A172 (cell line): ENCODE measurements at places on chromosomes 4 and X. TPM values are rescaled to one million over a fixed set of nuclear protein-coding genes. Genes with fewer than 3 reads are reported as not detected.

DNA sequence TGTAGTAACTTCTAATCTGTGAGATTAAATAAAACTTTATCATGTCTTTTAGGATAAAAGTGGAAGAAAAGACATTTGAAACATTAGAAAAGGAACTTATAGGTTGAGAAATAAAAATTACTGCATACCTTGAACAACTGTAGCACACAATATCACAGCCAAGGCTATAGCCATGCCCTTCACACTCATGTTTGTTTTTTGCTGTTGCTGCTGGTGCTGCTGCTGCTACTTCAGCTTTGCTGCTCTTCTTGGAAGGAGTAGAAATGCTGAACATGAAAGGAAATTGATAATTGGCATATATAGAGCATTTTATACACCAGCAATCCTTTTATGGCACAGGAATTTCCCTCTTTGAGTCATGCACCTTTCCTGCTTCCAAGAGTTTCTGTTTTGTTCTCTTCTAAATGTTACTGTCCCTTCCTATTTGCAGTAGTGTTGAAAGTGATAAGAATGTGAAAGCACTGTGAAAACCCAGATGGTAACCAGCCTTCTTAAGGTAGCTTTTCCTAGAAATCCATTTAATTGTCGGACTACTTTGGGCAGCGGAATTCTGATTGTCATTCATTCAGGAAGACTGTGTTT is at the start of gene CXCL11:
Gene CXCL11, minus strand, starts transcription at position 272 of the 582 bp plus-strand sequence. Its CDS starts 83 bp downstream, at position 189.
- DNase-seq, result no peak

The DRP2 gene
- 0.05 and 0.10 TPM in 2 replicates for total RNA-seq

- DNase-seq, result peak; percentile 90
These were observed 10.2 kb upstream of the KIAA0232 start for GRCh38 chr4:6772223-6772928.

GRCh38 chr4:181372014-181372413 is 871.2 kb upstream of the TENM3 start:
- DNase-seq, result no peak

GRCh38 chr4:183621875-183622274 is 37.1 kb downstream of the RWDD4 start:
- DNase-seq, result no peak

GRCh38 chr4:183936574-183937345 is 31.7 kb downstream of the STOX2 start:
- no peak for DNase-seq

- no peak for DNase-seq
These were observed 2.1 kb upstream of the ZNF141 start for GRCh38 chr4:335515-335914.

DNA sequence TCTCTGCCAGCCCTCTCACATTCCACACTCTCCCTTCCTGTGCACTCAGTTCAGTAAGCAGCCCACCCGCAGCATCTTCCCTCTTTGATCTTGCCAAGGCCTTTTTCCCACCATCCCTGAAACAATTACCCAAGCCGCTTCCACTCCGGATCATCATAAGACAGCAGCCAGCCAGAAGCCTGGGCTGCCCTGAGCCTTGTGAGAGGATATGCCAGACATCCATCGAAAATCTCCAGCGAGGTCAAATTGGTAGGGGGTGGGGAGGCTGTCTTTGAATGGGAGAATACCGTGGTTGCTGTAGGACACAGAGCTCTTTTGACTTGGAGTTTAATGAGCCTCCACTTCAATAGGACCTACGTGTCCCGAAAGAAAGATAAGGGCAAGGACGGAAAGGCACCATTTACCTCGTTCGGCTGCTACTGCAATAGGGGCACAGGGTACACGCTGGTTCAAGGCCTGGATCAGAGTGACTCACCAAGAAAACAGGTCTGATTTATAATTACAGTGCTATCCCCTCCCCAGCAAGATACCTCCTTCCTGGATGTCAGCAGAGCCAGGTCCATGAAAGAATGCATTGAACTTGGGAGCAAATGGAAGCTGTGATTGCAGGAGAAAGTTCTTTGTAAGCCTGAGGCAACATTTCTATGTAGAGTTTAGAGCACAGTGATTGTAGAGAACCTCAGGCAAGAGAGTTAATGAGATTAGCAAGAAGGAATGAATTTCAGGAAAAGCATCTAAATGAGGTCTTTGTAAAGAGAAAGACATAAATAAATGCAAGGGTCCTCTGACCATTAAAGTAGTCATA is 39.5 kb downstream of the AMOT start:
- no peak for DNase-seq

DNA sequence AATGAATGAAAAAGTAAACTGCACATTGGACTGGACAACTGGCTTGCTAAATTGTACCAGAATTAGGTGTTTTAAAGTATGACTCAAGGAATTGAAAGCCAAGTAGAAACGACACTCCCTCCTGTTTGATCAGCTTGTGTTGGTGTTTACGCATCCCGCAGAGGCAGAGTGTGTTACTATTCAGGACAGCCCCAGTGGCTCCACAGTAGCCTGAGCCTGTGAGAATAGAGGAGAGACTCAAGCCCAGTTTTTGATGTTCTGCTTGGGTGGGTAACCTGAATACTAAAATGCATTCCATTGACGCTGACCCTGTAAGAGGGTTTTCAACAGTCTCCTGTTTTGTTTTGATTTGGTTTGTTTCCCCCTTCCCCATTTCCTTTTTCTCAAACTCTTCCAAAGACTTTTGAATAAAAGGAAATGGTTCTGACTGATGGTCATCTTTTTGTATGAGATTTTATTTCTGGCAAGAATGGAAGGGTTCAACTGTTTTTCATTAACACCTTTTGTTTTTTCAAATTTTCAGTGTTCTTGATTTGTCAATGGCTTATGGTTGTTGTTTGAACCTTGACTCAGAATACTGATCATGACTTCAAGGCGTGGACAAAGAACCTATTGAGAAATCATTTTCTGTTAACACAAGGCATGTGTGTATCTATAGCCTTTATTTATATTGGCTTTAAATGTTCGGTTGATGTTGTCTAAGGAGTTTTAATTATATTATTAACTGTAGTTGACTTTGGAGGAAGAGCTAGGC is 10.2 kb downstream of the ADGRL3 start:
- no peak for DNase-seq

DNA sequence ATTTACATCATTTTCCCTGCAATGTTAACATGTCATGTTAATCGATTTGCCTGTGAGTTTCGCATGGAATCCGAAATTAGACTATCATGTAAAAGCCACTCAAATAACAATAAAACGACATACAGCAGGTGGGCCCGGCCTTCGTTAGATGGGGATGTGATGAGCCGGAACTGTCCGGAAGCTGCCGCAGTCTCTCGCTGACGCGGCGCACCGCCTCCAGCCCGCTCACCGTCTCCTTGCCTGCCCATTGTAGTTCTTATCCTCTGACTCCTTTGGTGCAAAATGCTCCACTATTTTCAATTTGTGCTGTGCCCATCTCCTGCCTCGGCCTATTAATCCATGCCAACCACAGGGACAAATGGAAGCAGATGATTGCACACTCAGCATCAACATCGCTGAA is 877.5 kb upstream of the TENM3 start:
- no peak for DNase-seq

The DDIT4L gene
- total RNA-seq, result 2.1 and 2.2 TPM in 2 replicates

DNA sequence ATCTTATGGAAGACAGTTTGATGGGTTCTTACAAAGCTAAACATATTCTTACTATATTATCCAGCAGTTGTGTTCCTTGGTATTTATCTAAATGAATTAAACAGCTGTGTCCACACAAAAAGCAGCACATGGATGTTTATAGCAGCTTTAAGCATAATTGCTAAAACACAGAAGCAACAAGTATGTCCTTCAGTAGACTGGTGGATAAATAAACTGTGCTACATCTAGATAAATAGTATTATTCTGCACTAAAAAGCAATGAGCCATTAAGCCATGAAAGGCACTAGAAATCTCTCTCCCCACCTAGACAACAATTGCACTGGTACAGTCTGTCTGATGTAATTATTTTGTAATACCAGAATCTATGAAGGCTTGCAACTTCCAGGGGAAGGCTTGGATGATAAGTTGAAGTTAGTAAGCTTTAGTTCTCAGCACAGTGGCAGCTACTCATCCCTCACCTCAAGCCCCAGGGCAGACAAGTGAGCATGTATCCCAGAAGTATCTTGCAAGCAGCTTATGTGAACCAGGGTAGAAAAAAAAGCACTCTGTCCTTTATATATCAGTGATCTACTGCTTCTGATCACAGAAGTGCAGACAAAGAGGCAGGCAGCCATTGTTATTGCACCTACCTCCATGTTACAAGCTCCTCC is 36.9 kb downstream of the WDR17 start:
- DNase-seq, result no peak

DNA sequence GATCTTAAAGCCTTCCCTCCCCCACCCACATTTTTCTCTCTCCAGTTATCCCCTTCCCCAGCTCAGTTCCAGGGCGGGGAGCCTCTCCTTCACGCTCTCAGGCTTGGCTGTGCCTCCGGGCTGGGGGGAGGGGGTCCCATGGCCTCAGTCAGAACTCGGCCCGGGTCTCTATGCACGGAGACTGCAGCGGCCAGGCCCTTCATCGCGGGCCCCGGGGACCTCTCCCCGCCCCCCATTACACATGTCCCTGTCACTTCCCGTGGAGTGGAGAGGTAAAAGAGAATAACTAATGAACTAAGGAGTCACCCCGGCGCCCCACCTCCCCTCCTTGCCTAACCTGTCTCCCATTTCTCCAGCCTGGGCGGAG is 838 bp upstream of the PRICKLE3 start:
- no peak for DNase-seq

DNA sequence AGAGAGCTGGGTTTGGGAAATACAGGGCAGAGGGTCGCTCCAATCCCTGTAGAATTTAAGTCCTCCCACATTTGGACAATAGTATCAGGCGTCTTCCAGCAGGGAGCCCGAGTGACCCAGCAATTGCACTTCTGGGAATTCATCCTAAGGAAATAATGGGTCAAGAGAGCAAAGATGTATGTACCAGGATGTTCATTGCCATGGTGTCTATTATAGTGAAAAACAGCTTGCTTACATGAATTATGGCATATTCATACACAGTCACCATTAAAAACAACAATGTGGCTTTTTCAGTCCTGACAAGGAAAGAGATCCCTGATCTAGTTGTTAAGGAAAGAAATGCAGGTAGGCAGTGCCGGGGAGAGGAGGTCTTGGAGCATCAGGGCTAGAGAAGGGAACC is 167.7 kb downstream of the PJA1 start:
- no peak for DNase-seq

- no peak for DNase-seq
These were observed 13.4 kb downstream of the PHKA2 start for GRCh38 chrX:18970465-18970864.

DNA sequence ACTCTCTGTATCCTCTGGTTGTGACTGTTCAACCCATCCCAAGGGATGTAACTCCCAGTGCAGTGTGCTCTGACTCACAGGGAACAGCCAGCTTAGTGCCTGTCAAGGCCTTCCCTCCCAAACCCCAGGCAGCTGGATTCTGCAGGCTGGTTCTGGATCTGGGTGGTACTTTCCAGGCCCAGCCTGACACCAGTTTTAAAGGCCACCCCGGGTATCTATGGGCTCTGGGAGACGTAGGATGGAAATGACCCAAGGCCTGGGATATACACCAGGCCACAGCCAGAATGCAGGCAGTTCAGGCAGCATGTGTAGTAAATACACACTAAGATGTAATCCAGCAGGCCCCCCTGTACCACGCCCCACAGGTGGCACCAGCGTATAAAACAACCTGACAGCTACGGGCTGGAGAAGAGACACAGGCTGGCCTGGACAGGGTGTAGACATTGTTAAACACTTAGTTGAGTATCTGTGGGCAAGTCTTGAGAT is 64.2 kb downstream of the SPINK2 start:
- DNase-seq, result peak; percentile 83

GRCh38 chr4:127012549-127012948 is 620.2 kb upstream of the INTU start:
- peak; percentile 25 for DNase-seq

- no peak for DNase-seq
These were observed 469.0 kb upstream of the BOD1L1 start for GRCh38 chr4:14096396-14096965.

The ABRAXAS1 gene
- 9.3 and 16.4 TPM in 2 replicates for total RNA-seq

GRCh38 chr4:57042711-57043169 is 64.0 kb downstream of the POLR2B start:
- DNase-seq, result no peak

- DNase-seq, result no peak
These were observed 30.8 kb downstream of the MRPL1 start for GRCh38 chr4:77893451-77893850.

DNA sequence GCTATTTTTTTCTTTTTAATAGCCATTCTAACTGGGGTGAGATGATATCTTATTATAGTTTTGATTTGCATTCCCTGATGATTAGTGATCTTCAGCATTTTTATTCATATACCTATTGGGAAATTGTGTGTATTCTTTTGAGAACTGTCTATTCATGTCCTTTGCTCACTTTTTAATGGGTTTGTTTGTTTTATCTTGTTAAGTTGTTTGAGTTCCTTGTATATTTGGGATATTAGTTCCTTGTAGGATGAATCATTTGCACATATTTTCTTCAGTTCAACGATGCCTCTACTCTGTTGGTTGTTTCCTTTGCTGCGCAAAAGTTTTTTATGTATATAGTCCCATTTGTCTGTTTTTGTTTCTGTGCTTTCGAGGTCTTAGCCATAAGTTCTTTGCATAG is 43.1 kb upstream of the DRP2 start:
- DNase-seq, result no peak

The TBX22 gene
- total RNA-seq, result not detected in 2 replicates

DNA sequence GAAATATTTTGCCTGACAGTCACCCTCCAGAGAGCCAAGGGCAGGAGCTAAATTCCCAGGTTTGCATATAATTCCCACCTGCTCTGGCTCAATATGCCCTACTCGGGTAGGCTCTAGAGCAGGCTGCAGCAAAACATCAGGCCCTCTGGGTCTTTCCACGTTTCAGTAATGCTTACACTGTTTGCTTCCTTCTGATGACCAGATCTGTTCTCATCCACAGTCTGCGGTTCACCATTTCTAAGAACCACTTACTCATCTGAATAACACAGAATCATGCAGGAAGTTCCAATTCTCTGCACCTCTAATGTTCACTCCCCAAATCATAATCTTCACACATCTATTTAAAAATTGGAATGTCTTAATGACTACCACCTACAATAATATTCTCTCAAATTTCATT is 141.4 kb downstream of the PPP3CA start:
- DNase-seq, result peak; percentile 6

GRCh38 chr4:176238826-176239225 is 30.2 kb downstream of the ASB5 start:
- no peak for DNase-seq

DNA sequence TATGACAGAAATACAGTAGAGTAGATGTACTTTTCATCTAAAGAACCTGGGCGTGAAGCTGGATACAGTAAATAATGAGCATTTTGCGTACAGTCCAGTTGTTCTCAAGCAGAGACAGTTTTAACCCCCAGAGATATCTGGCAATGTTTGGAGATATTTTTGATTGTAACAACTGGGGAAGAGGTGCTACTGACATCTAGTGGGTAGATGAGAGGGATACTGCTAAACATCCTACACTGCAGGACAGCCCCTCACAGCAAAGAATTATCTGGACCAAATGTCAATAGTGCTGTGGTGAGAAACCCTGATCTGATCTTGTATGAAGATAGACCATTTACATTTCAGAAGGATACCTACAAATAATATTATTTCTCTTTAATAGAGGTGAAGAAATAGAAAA is 200.2 kb upstream of the FAM47A start:
- peak; percentile 26 for DNase-seq

- DNase-seq, result no peak
These were observed 42.0 kb upstream of the IGSF1 start for GRCh38 chrX:131331152-131331551.

The ARMCX4 gene
- not detected in 2 replicates for total RNA-seq
